ENCODE measurements at places on chromosomes 1 and 21.

- DNase-seq, result no peak
Observed at GRCh38 chr1:4269330-4269729, 369.3 kb upstream of the C1orf174 start.

DNA sequence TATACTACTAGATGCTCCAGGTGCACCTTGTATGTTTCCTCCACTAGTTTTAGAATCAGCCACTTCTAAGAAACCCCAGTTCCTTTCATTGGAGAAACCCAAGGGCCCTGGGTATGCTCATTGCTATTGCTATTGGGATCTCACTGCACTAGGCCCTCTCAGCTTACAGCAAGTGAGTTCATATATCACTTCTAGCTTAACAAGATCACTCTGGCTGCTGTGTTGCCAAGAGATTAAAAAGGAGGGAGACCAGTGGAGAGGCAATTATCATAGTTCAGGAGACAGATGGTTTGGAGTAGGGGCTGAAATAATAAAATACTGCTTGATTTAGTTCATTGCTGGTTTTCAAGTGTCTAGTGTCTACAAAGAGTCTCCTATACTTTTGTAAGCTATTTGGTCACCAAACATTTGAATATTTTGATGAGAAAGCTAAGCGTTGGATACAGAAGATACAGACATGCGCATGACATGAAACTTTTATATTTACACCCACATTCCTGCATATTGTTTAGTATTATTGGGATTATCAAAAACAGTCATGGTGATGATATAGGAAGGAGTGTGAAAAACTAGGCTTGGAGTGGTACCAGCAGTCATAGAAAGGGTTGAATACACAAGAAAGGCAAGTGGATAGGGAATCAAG, 671.9 kb downstream of the ADGRL2 start:
- peak; percentile 98 for DNase-seq

DNA sequence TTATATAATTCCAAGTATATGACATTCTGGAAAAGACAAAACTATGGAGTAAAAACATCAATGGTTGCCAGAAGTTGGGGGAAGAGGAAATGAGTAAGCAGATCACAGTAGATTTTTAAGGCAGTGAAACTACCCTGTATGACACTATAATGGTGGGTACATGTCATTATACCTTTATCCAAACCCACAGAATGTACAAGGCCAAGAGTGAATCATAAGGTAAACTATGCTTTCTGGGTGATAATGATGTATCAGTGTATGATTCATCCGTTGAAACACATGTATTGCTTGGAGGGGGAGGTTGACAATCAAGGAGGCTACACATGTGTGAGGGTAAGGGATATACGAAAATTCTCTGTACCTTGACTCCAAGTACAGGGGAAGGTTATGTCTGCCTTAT, 862.7 kb downstream of the PLA2G4A start:
- no peak for DNase-seq

- DNase-seq, result no peak
Observed at GRCh38 chr21:43808832-43809251, 19.5 kb downstream of the RRP1 start.

- DNase-seq, result no peak
Observed at GRCh38 chr21:42465803-42466127, 30.3 kb downstream of the RSPH1 start.

GRCh38 chr21:17987382-17988101, 168.4 kb upstream of the C21orf91 start:
- no peak for DNase-seq

- no peak for DNase-seq
Observed at GRCh38 chr1:173062150-173062938, 11.6 kb upstream of the TNFSF18 start.

DNA sequence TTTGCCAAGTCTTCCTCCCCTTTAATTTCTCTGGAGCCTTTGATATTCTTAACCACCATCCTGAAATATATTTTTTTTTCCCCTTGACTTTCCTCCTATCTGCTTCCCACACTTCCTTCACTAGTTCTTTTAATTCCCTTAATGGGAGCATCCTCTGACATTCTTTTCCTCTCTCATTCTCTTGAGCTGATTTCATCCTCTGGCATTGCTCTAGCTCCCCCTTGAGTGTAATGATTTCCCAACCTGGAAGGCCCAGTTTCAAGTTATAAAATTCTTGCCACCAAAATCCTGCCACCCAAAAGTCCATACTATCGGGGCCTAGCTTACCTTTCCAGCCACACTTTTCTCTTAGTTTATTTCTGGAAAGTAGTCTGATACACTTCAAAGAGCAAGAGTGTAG, 39.5 kb upstream of the UBE2U start:
- peak; percentile 20 for DNase-seq

GRCh38 chr1:186980400-186980799, 151.7 kb downstream of the PLA2G4A start:
- no peak for DNase-seq

DNA sequence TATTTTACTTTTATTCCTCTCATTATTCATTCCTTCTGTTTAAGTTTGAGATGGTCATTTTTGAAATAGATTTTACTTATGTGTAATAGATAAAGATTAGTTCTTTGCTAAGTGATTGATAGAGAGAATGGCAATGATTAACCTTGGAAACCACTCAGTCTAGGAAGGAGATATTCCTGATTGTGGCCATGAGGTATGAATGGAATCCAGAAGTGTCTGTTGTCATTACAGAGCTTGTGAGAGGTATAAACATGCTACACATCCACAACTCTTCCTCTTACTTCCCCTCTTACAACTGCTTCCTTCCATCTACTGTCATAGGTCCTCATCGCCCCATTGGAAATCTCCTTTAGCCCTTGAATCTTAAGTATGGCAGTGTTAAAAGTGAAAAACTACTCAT, 988.8 kb upstream of the B3GALT2 start:
- DNase-seq, result no peak

- no peak for DNase-seq
Observed at GRCh38 chr1:26581287-26581651, 51.7 kb downstream of the RPS6KA1 start.

DNA sequence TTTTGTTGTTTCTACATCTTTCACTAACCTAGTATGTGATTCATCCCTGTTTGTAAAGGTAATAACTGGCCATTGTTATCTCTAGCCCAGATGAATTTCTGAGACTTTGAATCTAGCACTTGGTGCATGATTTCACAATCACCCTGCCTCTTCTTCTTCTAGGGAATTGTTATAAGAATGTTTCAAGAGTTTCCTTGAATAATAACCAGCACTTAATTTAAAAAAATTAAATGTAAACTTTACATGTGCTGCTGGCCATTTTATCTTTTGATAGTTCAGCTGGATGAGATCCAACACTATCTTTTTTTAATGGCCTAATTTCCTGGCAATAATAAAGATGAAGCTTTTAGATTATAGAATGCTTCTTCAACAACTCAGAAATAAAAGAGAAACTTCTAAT, 31.8 kb downstream of the UBE2U start:
- no peak for DNase-seq

DNA sequence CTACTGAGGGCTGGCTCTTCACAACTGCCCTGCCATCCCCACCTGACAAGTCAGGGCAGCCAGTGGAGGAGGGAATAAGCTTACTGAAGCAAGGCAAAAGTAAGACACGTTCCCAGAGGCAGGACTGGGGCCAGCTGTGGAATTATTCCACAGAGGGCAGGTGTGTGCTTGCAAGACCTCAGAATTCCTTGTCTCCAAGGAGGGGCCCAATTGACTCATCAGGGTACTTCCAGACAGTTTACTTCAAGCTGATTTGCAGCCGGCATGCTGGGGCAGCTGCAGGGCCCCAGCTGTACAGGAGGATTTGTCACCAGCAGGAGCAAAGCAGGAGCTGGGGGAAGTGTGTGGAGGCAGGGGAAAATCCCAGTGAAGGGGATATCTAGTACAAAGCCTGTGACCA, 167.5 kb upstream of the CAMK1G start:
- peak; percentile 83 for DNase-seq

DNA sequence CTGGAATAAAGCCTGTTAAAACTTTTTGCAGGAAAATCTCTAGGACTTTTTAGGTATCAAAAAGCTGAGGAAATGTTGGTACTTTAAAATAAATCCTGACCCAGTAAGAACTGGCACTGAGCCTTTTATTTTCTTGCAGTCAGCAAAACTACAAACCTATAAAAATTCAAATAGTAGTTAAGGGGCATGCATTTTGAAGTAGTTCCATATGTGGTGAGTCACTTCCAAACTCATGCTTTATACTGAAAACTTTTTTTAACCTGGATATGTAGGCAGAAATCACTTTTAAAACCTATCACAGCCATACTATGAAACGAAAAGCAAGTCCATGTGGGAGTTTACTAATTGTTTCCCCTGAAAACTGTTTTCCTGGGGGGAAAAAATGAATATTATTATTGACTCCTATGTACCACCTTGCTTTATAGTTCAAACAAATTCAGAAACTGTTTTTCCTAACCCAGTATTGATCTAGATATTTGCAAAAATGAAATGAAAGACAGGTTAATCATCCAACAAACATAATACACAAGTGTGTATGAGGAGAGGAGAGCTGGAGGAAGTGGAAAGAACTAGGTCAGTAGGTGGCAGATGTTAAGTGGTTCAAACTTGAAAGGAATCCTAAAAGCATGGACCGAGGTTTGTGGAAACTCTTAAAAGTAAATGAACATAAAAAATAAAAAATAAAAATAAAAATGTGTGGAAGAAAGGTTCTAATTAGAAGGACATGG, 30.5 kb downstream of the NRIP1 start:
- DNase-seq, result no peak

GRCh38 chr1:221708076-221708571, 33.8 kb downstream of the DUSP10 start:
- DNase-seq, result no peak

- DNase-seq, result no peak
Observed at GRCh38 chr1:18571275-18571674, 59.4 kb upstream of the PAX7 start.

DNA sequence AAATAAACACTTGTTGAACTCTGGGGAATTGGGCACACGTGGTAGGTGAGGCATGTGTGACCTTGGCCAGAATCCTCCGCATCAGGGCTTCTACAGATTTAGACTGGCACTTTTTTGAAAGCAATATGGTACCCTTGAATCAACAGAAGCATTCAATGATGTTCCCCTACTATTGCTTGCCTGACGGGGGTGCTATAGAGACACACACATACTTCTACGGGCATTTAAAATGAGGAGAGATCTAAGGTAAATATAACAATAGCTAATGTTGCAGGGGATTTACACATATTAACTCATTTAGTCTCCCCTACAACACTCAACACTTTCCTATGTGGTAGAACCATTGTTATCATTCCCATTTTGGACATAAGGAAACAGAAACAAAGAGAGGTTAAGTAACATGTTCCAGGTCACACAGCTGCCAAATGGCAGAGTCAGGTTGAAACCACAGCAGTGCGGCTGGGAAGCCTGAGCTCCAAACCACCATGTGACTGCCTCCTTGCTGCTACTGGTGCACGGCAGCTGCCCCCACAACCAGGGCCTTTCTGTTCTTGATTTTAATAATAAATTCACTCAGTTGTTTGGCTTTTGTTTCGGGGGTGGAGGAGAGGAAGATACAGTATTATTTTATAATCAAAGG, 147.4 kb downstream of the ZNF281 start:
- DNase-seq, result no peak

DNA sequence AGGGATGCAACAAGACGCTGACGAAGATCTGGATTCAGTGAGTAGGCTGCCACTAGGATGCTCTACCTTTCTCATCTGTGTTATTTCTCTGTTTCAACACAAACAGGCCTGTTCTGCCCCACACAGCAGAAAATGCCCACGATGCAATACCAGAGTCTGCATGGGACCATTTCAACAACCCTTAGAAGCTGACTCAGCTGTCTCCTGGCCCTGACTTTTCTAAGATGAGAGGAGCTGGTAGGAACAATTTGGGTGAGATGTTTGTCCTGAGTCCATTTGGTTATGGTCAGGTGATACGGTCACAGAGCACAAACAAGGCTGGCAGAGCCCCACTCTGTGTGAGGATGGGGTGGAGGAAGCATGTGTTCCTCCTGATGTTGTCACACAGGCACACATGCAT, 11.5 kb upstream of the SLC2A1 start:
- DNase-seq, result no peak

- DNase-seq, result peak; percentile 24
Observed at GRCh38 chr21:46253610-46254124, 25.1 kb upstream of the LSS start.

GRCh38 chr1:98398649-98399048, 262.9 kb upstream of the SNX7 start:
- DNase-seq, result no peak

DNA sequence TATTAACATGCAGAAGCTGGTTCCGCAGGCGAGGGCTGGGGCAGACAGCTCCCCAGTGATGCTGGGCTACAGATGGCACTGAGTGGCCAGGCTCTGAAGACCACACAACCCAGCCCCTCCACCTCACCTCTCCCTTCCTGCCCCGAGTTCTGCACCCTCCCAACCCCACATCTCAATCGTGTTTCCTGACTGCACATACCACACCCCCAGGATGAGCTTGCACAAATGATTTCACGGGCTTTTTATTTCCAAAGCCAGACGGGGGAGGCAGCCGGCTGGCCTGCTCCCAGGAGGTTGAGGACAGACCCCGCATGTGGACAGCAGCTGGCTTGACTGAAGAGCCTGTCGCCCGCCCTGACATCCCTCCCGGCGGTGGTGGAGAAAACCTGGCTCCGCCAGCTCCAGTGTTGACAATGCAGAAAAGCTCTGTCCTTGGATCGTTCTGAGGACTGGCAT, 21.4 kb upstream of the ALDH4A1 start:
- no peak for DNase-seq

- no peak for DNase-seq
Observed at GRCh38 chr1:62385923-62386322, 50.9 kb upstream of the USP1 start.

GRCh38 chr1:212667223-212668139, 32.2 kb downstream of the BATF3 start:
- peak; percentile 93 for DNase-seq

DNA sequence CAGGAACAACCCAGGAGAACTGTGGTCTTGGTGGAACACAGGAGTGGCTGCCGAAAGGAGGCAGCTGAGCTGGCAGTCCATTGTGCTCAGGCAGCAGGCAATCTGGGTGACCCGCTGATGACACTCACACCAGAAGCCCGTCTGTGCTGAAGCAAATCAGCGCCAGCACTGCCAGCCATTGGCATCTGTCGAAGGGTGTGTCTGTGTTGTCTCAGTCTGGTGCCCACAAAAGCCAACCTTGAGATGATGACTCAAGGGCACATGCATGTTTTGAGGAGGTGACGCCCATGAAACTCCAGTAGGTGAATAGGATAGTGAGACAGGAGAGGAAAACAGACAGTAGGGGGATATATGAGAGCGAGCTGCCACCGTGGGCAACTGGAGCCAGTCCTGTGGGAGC, 167.3 kb downstream of the KAZN start:
- no peak for DNase-seq

- no peak for DNase-seq
Observed at GRCh38 chr21:45514311-45515021, 27.8 kb downstream of the SLC19A1 start.
